ENCODE measurements at places on chromosomes 16 and 17.

- no peak for DNase-seq
Observed at GRCh38 chr16:2246301-2246885, 5.0 kb downstream of the ECI1 start.

- peak; percentile 27 for DNase-seq
Observed at GRCh38 chr16:70018254-70018653, 67.1 kb downstream of the CLEC18A start.

DNA sequence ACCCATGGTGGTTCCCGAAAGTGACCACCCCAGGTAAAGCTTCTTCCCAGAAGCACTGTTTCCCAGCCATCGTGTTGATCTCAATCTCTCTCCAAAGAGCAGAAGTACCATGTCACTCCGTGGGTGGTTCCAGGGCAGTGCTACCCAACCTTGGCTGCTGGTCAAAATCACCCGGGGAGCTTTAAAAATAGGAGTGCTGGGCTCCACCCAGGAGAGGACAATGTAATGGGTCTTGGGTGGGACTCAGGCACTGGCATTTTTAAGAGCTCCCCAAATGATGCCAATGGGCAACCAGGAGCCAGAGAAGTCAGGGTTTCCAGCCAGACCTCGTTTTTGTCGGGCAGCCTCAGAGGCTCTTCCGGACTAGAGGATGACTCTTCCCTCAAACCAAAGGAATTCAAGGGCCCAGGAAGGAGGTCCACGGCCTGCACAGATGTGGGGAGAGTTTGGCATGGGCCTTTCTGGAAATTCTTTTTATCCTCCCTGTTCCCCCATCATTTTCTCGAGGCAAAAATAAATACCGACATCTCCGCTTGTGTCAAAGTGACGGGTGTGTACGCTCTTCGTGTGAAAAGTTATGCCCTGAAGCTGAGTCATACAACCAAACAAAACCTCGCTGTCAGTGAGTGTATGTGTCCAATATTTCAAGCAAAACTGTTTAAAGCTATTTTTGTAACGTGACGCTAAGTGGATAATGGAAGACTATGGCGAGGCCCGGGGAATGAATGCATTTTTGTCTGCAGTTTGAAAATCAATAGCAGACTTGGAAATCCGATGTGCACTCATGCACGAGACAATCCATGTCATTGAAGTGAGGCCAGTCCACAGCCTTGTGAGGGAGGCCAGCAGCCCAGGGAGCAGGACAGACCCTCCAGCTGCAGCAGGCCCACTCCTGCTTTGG is 364.1 kb downstream of the FOXL1 start:
- no peak for DNase-seq

- DNase-seq: no peak
Observed at GRCh38 chr17:2071455-2072281, 16.8 kb downstream of the HIC1 start.

- no peak for DNase-seq
Observed at GRCh38 chr16:28207399-28207798, 4.4 kb downstream of the XPO6 start.

DNA sequence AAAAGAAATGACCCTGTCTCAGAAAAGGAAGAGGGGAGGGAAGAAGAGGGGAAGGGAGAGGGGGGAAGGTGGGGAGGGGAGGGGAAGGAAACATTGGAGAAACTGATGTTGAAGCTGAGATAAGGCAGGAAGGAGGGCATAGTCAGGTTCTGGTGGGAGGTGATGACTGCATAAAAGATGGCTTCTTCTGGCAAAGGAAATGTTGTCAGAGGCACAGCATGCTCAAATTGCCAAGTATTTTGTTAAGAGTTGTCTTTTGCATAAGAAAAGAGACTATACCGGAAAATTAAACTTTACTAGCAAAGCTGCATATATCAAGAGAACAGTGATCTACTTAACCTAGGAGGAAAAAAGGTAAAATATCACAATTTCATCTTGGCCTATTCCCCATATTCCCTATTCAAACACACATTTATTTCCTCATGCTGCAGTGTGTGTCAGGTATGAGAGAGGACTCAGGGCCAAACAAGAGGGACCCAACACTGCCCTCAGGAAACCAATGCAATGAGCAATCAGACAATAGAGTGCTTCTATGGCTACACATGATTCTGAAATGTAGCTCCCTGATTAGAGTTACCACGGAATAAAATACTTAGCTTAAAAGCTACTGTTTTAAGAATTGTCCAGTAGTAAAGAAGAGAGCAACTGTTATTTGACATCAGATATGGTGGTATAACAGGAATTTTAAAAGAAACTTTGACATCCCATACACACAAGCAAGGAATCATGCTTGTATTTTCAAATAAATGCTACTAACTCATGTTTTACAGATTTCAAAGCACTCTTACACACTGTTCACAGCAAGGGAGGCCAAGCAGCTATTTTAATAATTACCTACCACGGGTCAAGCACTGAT is 80.9 kb downstream of the PARN start:
- DNase-seq: no peak

DNA sequence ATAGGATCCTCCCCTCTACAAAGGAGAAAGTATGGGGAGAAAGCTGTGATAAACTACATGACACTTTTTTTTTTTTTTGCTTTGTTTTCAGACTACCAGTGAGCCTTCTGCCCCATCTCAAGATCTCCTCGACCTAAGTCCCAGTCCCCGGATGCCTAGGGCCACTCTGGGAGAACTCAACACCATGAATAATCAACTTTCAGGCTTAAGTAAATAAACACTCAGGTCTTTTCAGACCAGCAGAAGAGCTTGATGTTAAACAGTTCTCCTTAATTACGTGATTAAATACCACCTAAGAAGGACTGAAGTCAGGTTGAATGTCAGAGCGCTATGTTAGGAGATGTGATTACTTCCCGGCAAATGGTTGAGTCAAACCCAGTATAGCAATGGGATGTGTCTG is 31.4 kb downstream of the COX11 start:
- DNase-seq: no peak

DNA sequence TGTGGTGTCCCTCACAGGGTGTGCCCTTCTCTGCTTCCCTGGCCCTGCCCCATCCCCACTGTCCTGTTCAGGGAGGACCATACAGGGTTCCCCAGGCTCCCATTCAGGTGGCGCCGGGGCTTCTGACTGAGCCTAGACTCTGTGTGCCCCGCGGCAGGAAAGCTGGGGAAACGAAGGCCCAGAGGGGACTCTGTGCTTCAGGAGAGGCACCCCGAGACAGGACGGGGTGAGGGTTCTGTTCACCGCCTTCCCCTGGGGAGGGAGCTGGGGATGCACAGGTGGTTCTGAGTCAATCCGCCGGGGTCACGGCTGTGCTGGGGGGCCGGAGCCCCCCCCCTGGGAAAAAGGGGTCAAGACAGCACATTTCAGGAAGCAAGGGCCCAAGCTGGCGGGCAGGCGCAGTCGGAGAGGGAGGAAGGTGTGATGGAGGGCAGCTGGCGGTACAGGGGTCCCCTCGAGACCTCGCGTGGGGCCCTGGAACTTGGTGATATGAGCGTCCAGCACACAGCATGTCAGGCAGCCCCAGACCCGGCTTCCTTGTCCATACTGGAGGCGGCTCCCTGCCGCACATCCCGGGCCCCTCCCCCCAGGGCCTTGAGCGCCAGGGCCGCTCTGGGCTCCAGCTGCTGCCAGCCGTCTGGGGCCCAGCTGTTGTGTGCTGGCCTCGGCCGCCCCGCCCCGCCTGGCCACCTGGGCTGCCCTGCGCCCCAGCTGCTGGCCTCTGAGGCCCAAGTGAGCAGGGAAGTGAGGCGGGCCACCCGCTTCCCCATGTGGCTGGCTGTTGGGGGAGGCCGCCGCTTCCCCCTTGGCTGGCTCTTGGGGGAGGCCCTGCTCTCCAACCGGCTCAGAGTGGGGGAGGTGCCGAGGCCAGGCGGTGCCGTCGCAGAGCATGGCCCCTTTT is 5.6 kb upstream of the NOTUM start:
- no peak for DNase-seq

GRCh38 chr16:67661101-67661761 is 471 bp downstream of the PARD6A start:
- no peak for DNase-seq

DNA sequence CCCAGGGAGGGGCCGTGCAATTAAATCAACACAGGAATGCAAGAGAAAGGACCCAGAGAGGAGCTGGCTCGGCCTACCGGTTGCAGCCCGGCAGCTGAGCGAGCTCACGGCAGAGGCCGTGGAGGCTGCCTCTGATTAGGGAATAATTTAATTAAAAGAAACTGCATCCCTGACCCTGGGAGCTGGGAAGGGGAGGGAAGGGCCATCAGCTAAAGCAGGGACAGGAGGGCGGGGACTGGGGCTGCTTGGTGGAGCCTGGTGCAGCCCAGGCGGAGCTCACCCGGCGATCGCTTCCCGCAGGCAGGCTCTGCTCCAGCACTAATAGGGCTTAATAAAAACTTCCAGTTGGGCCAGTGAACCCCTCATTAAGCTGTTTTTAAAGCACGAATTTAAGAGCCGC is 43.4 kb downstream of the LMF1 start:
- DNase-seq: no peak

GRCh38 chr17:48746916-48747444 is 18.4 kb upstream of the HOXB13 start:
- DNase-seq: no peak
